ENCODE measurements at places on chromosomes 2 and 18.

- no peak overlapping the region for H3K4me3 ChIP-seq
- H3K27me3 ChIP-seq, result no peaks in the 10 kb centered on the region
- no peaks in the 10 kb centered on the region for H3K36me3 ChIP-seq
These were observed 2.9 kb upstream of the EVA1A start for GRCh38 chr2:75563591-75563990.

- H3K27ac ChIP-seq, result no peak overlapping the region
- no peaks in the 10 kb centered on the region for H3K4me1 ChIP-seq
- no peaks in the 10 kb centered on the region for H3K36me3 ChIP-seq
- DNase-seq, result no peak
These were observed 18.5 kb upstream of the IL36G start for GRCh38 chr2:112959109-112959812.

DNA sequence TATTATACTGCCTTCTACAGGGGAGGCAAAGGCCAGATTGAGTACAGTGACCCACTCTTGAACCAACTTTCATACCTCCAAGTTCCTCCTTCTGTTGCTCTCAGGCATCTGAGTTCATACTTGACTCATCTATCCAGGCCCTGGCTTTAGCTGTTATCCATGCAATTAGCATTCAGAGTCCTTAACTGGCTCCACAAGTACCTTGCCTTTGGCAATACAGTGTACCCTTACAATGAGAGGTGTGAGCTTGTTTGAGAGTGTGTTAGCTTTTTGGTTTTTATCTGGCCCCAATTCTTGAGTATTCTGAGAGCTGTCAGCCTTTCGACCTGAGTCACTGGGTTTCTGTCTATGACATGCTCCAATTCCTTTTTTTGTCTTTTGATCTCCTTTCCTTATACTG is 60.2 kb downstream of the EHD3 start:
- no peaks in the 10 kb centered on the region for H3K27me3 ChIP-seq
- H3K4me3 ChIP-seq, result no peak overlapping the region
- peaks cover 27% of the 10 kb centered on the region for H3K4me1 ChIP-seq
- H3K36me3 ChIP-seq, result no peaks in the 10 kb centered on the region
- no peak overlapping the region for H3K27ac ChIP-seq

DNA sequence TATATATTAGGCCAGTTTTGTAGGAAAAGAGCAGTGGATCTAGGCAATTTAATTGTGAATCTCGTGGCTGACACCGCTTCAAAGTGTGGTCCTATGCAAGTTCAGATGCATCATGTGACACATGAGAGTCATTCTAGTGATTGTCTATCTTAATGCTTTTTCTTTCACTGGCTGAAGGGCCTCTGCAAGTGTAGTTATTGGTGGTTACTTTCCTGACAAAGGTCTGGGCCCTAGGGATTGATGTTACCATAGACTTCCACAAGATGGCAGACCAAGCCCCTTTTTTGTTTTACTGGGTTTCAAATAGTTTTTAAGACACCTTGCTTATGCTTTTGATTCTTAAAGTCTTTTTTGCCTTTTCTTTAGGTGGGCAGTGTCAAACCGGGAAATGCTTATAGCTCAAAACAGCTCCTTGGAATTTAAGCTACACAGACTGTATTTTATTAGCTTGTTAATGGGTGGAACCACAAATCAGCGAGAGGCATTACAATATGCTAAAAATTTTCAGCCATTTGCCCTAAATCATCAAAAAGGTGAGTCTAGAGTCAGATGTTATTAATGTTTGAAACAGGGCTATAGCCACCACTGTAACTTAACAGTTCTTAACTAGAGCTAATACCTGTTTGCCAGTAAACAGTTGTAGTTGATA is 25.9 kb downstream of the CD8A start:
- H3K27ac ChIP-seq, result no peak overlapping the region
- no peak overlapping the region for H3K4me3 ChIP-seq
- H3K36me3 ChIP-seq, result peaks cover 3% of the 10 kb centered on the region
- H3K4me1 ChIP-seq, result peaks cover 5% of the 10 kb centered on the region

DNA sequence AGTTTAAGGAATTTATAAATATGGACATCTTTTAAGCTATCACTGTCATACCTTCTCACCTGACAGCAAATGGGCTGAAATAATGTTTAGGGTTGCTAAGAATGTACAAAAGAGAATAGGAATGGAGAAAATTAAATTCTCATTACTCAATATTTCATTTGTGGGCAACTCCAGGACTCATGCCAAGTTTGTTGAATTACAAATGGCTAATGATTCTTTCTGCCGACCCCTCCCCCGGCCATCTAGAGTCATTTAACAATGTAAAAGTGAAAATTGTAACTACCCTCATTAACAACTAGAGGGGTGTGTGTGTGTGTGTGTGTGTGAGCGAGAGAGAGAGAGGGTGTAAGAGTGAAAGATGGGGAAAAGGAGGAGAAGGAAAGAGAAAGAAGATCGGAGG is 708.5 kb upstream of the FAM98A start:
- no peak overlapping the region for H3K4me3 ChIP-seq
- H3K36me3 ChIP-seq, result no peaks in the 10 kb centered on the region
- no peaks in the 10 kb centered on the region for H3K27me3 ChIP-seq
- peaks cover 3% of the 10 kb centered on the region for H3K4me1 ChIP-seq

DNA sequence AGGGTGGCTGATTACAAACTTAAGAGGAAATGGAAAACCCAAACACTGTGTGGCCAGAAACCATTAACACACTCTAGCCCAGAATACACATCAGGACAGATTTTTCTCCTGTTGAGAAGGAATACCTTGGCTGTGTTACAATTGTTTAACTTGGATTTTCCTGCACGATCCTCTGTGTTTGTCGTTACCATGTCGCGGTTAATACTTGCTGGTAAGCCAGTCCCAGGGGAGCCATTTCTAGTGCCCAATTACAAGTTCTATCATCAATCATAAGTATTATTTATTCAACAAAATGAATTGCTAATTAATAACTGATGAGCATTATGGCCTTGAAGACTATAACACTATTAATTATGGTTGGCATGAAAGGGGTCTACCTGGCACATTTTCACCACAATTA is 146.8 kb downstream of the LNPK start:
- H3K36me3 ChIP-seq, result no peaks in the 10 kb centered on the region
- no peaks in the 10 kb centered on the region for H3K27me3 ChIP-seq
- H3K27ac ChIP-seq, result no peak overlapping the region
- peaks cover 19% of the 10 kb centered on the region for H3K4me1 ChIP-seq
